ENCODE measurements at places on chromosomes 3 and 15. TPM values are rescaled to one million over a fixed set of nuclear protein-coding genes. Genes with fewer than 3 reads are reported as not detected.

The RBMS3 gene
- total RNA-seq: 0.37 TPM

The CELSR3 gene
- total RNA-seq: 6.9 TPM

The CD96 gene
- total RNA-seq: 190 TPM

The EEF1AKMT4 gene
- total RNA-seq: 0.45 TPM

The MEX3B gene
- total RNA-seq: 1.4 TPM

The NOX5 gene
- not detected for total RNA-seq

GRCh38 chr3:188209740-188210139 is 55.8 kb downstream of the LPP start:
- H3K36me3 ChIP-seq: peaks cover 7% of the 10 kb centered on the region
- no peaks in the 10 kb centered on the region for H3K27me3 ChIP-seq
- no peak overlapping the region for H3K4me3 ChIP-seq
- H3K4me1 ChIP-seq: peaks cover 22% of the 10 kb centered on the region

DNA sequence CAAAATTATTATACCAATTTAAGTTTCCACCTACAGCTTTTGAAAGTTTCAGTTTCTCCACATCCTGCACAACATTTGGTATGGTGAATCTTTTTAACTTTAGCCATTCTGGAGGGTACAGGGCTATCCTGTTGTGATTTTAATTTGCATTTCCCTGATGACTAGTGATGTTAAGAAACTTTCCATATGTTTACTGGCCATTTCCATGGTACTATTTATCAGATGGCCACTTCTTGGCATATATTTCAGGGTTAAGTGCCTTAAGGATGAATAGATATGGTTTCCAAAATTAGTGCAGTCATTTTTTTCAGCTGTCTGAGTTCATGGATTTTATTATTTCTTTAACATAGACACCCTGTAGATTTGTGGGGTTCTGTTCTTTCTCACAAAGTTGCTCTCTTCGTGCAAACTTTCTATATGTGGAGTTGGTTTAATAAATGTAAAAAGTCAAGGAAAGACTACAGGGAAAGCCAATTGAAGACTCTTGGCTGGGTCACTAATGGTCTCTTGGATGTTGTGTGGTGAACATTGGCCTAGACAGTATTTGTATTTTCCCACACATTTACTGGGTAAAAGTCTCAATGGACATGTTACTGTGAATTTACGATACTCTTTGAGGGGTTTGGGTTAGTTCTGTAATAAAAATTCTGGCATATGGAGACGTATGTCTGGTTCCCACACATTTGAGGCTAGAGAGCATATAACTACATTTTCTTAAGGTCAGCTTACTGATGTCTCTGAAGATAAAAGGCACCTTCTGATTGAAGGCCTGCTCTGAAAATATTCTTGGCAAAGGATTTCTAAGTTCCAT is 147.5 kb upstream of the PDZRN3 start:
- H3K27me3 ChIP-seq: no peaks in the 10 kb centered on the region
- no peak overlapping the region for H3K4me3 ChIP-seq
- no peak for DNase-seq
- no peaks in the 10 kb centered on the region for H3K4me1 ChIP-seq
- no peaks in the 10 kb centered on the region for H3K36me3 ChIP-seq
- H3K27ac ChIP-seq: no peak overlapping the region

GRCh38 chr3:170614214-170614966 is 28.5 kb upstream of the SLC7A14 start:
- peaks cover 4% of the 10 kb centered on the region for H3K36me3 ChIP-seq
- H3K4me1 ChIP-seq: no peaks in the 10 kb centered on the region
- H3K27ac ChIP-seq: no peak overlapping the region

DNA sequence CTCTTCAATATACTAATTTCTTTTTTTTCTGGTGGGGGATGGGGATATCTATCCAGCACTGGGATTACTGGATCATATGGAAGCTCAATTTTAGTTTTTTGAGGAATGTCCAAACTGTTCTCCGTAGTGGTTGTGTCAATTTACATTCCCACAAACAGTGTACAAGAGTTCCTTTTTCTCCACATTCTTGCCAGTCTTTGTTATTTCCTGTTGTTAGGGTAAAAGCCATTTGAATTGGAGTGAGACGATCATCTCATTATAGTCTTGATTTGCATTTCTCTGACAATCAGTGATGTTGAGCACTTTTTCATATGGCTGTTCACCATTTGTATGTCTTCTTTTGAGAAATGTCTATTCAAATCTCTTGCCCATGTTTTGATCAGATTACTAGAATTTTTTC is 12.8 kb upstream of the WDR49 start:
- H3K27me3 ChIP-seq: no peaks in the 10 kb centered on the region
- no peak for DNase-seq
- H3K27ac ChIP-seq: no peak overlapping the region
- H3K4me1 ChIP-seq: no peaks in the 10 kb centered on the region
- H3K4me3 ChIP-seq: no peak overlapping the region

GRCh38 chr3:178420033-178420432 is 116.2 kb upstream of the KCNMB2 start:
- H3K27me3 ChIP-seq: peaks cover 6% of the 10 kb centered on the region
- peaks cover 5% of the 10 kb centered on the region for H3K4me1 ChIP-seq
- no peak overlapping the region for H3K4me3 ChIP-seq
- DNase-seq: no peak
- H3K27ac ChIP-seq: no peak overlapping the region

GRCh38 chr15:69660658-69661405 is 208.2 kb downstream of the RPLP1 start:
- H3K4me3 ChIP-seq: no peak overlapping the region
- no peak for DNase-seq
- peaks cover 10% of the 10 kb centered on the region for H3K4me1 ChIP-seq
- no peaks in the 10 kb centered on the region for H3K36me3 ChIP-seq

DNA sequence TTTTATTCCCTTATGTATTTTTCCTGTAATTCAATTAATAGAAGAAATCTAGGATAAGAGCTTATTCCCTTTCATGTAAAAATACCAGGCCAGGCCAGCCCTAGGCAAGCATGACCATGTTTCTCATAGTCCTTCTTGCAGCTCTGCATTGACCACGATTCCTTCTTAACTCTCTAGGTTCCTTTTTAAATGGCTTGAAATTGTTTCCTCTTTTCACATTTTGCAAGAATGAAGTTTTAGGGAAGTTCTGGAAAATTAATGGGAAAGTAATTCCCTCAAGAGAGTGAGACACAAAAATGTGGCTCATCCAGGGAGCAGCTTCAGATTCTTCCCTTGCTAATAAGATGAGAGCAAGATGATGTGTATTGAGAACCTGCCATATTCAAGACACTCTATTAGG is 116.5 kb upstream of the FGF7 start:
- H3K27me3 ChIP-seq: no peaks in the 10 kb centered on the region
- H3K36me3 ChIP-seq: peaks cover 21% of the 10 kb centered on the region
- peaks cover 24% of the 10 kb centered on the region for H3K4me1 ChIP-seq
- DNase-seq: no peak

GRCh38 chr3:65268426-65268825 is 580.6 kb upstream of the ADAMTS9 start:
- no peaks in the 10 kb centered on the region for H3K4me1 ChIP-seq
- H3K4me3 ChIP-seq: no peak overlapping the region
- H3K27ac ChIP-seq: no peak overlapping the region
- DNase-seq: no peak
- no peaks in the 10 kb centered on the region for H3K27me3 ChIP-seq

DNA sequence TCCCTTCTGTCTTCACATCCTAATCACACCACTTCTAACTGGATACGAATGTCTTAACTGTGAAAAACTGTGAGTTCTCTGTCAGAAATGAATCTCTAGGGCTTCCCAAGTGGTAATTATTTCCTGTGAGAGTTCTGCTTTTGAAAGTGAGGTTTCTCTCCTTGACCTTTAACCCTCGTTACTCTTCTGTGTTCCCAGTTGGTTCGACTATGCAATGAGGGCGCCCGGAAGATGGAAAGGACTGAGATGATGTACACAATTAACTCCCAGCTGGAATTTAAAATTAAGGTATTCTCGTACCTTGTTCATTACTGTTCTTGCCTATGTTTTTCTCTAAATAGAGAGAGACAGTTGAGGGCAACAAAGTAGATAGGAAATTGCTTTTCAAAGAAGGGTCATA is 96.5 kb downstream of the ARHGEF26 start:
- no peak for DNase-seq
- H3K27me3 ChIP-seq: peaks cover 13% of the 10 kb centered on the region
- no peaks in the 10 kb centered on the region for H3K36me3 ChIP-seq
- no peaks in the 10 kb centered on the region for H3K4me1 ChIP-seq
- no peak overlapping the region for H3K27ac ChIP-seq

DNA sequence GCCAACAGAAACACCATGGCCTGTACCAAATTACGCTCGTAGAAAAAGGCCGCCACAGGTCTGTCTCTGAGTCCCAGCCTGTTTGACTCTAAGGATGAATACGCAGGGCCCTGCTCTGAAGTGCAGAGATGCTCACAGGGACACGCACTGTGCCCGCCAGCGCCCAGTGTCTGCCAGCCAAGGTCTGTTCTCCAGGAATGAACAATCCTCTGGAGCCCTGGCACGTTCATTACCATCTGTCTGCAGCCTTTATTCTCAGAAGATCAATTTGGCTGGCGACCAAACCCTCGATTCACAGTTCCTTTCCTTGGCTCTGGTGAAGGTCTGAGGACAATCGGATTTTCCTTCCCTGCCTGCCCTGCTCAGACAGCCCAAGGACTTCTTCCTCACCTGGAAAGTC is 66.3 kb downstream of the NIPA2 start:
- no peak overlapping the region for H3K27ac ChIP-seq
- H3K36me3 ChIP-seq: peaks cover 3% of the 10 kb centered on the region
- H3K4me3 ChIP-seq: no peak overlapping the region
- no peak for DNase-seq
- H3K4me1 ChIP-seq: no peaks in the 10 kb centered on the region
- H3K27me3 ChIP-seq: no peaks in the 10 kb centered on the region

GRCh38 chr3:122975924-122976293 is 51.7 kb downstream of the SEMA5B start:
- peaks cover 17% of the 10 kb centered on the region for H3K27me3 ChIP-seq
- H3K27ac ChIP-seq: peak overlapping the region; percentile 87
- peak overlapping the region; percentile 82 for H3K4me3 ChIP-seq
- peaks cover 23% of the 10 kb centered on the region for H3K4me1 ChIP-seq
- no peaks in the 10 kb centered on the region for H3K36me3 ChIP-seq
- DNase-seq: no peak

DNA sequence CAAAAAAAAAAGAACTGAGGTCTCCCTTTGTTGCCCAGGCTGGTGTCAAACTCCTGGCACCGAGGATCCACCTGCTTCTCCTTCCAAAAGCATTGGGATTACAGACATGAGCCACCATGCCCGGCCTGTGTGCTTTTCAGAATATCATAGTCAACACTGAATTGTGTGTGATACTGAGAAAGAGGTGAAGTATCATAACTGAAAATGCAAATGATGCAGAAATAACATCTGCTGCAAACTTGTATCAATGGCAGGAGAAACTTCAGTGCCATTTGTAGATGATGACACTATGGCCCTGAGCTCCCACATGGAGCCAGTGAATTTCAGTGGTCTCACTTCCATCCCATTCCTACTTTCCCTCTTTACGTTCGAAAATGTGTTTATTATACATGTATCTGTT is 21.9 kb downstream of the IL12A start:
- no peak overlapping the region for H3K27ac ChIP-seq
- peaks cover 10% of the 10 kb centered on the region for H3K27me3 ChIP-seq
- DNase-seq: no peak
- no peaks in the 10 kb centered on the region for H3K36me3 ChIP-seq
- H3K4me3 ChIP-seq: no peak overlapping the region

- peaks cover 6% of the 10 kb centered on the region for H3K36me3 ChIP-seq
- no peak for DNase-seq
- H3K27me3 ChIP-seq: no peaks in the 10 kb centered on the region
- peaks cover 14% of the 10 kb centered on the region for H3K4me1 ChIP-seq
- H3K4me3 ChIP-seq: no peak overlapping the region
Observed at GRCh38 chr3:126995254-126995780, 12.4 kb downstream of the PLXNA1 start.
